Stimulated activated CD8-positive, alpha-beta memory T cell treated with anti-CD3 and anti-CD28 coated beads, Interleukin-2, amount 100 ng/mL, for 1 hour (primary cell): ENCODE measurements at places on chromosomes 3 and 15.

DNA sequence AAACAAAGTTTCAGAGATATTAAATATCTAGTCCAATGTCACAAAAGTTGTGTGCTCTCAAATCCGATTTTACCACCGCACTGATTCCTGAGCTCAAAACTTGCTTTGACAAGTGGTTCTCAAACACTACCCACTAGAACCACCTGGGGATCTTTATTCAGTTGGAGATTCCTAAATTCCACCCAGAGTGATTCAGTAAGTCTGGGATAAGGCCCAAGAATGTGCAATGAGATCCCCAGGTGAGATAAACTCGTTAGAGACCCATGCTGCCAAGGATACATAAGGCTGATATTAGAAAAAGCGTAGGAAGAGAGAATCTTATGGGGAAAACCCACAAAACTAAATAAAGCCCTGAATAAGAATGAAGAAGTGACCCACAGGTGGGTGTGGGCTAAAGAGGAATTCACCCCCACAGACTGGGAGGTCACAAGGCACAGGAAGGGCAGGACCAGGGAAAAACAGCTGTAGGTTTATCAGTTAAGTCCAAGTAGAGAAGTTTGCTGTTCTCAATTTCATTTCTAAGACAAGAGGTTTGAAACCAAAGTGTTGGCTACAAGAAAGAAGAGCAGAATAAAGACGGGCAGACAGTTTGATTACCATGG lies 11.5 kb upstream of the RPS17 start:
- no peak for DNase-seq

GRCh38 chr15:39358441-39359041 lies 222.3 kb upstream of the THBS1 start:
- no peak for DNase-seq

DNA sequence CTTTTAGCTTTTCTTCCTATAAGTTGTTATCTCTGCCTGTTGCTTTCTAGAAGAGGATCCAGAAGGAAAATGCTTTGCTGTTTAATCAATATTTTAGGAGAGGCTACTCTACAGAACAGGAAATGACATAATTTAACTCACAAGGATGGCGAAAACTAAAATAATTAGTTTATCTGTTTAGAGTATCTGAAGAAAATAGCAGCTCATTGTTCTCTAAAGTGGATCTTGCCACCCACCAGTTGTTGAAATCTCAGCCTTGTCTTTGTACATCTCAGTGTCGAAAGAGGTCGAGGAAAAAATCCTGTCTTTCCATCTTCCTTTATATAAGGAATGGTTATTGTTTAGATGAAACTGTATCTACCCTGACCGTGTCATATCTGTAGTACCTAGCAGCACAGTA lies 126.6 kb downstream of the ZNF609 start:
- DNase-seq: no peak

GRCh38 chr3:112670824-112671223 lies 29.9 kb upstream of the CCDC80 start:
- DNase-seq: no peak

DNA sequence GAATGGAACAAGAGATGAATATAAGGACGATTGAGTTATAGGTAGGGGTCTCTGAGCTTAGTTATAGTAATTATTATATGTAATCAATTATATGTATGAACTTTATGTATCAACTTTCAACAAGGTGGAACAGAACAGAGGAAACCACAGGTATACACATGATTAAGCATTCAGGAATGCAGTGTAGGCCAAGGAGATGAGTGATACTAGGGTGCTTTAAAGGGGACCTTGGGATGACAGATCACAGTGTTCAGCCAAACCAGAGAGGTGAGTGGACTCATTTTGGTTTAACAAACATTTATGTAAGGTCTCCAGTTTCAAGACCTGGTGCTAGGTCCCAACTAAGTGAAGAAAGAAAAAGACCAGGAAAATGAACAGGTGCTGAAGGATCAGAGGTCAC lies 895.5 kb downstream of the ROBO2 start:
- DNase-seq: no peak

DNA sequence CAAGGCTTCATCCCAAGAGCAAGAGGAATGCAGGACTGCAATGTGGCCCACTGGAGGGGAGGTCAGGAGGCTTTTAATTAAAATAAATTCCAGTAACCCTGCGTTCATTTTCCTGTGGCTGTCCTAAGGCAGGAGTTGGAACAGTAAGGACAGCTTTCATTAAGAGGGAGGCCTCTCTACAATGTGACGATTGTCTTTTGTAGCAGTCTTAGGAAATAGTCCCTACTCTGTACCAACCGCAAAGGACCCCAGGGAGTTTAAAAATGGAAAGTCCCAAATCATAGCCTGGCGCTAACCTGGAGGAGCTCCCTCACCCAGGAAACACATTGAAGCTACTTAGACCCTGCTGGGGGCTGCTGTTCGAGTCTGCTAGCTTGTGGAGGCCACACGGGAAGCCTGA lies 62.8 kb downstream of the SYNM start:
- DNase-seq: no peak

DNA sequence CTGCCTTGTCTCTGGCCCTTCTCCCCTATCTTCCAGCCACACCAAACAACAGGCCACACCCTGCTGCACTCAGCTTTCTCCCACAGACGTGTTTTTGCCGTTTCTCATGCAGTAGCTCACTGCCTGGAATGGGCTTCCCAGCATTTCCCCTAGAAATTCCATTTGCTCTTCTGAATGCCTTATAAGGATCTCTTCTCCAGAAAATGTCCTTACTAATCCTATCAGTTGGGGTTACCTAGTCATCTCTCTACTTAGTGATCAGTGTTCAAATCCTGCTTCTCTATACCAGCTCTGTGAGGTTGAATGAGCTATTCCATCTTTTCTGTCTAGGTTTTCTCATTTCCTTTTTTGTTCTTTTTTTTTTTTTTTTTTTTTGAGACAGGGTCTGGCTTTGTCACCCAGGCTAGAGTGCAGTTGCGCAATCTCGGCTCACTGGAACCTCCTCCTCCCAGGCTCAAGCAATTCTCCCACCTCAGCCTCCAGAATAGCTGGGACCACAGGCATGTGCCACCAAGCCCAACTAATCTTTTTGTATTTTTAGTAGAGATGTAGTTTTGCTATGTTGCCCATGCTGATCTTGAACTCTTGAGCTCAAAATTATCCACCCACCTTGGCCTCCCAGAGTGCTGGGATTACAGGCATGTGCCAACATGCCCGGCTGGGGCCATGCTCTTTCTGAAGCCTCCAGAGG lies 98.2 kb upstream of the CHD2 start:
- DNase-seq: no peak

GRCh38 chr3:125168711-125169393 lies 43.7 kb downstream of the SLC12A8 start:
- DNase-seq: no peak

GRCh38 chr15:69585937-69586336 lies 133.3 kb downstream of the RPLP1 start:
- no peak for DNase-seq

DNA sequence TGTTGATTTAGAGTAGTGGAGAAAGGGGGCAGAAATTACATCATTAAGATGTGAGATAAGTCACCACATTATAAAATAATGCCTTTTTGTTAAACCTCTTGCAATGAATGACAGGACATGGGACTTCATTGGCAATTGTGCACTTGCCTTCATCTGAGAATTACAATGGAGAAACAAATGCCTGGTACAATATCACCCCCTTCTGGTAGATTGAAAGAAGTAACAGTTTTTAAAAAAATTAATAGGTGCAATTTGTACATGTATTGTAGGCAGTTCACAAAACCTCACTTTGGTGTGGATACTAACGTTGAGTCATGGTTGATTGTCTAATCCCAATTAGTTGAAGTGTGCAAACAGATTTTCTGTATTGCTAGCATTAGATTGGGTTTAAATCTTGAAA lies 4.6 kb upstream of the P2RY14 start:
- DNase-seq: no peak

- no peak for DNase-seq
Observed at GRCh38 chr3:175179055-175179454, 319.9 kb downstream of the NAALADL2 start.

DNA sequence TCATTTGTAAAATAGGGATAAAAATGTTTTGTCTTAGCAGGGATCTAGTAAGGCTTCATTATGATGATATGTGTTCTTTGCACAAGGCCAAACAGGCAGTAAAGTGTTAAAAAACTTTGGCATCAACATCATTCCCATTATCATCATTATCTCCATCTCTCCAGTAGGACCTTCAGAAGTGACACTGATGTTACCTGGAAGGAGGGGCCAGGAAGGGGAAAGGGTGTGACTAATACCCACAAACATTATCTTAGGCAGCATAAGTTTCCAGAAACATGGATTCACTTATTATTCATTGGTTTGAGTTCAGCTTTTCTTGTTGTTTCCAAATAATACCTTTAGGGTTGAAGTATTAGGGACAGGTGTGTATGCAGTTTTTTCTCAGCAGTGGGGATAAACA lies 399.6 kb downstream of the PTPRG start:
- no peak for DNase-seq

GRCh38 chr3:176741664-176742047 lies 455.6 kb downstream of the TBL1XR1 start:
- no peak for DNase-seq

- DNase-seq: no peak
Observed at GRCh38 chr15:90205050-90205848, 4.1 kb downstream of the SEMA4B start.

DNA sequence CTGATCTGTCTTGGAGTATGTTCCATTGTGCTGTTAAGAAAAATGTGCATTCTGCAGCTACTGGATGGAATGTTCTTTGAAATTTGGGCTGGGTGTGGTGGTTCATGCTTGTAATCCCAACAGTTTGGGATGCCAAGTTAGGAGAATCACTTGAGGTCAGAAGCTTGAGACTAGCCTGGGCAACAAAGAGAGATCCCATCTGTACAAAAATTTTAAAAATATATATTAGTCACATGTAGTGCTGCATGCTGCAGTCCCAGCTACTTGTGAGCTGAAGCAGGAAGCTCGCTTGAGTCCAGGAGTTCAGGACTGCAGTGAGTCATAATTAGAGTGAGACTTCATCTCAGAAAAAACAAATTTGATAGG lies 62.8 kb upstream of the PLSCR4 start:
- DNase-seq: no peak

- no peak for DNase-seq
Observed at GRCh38 chr3:38314112-38314763, 32.1 kb downstream of the SLC22A14 start.

DNA sequence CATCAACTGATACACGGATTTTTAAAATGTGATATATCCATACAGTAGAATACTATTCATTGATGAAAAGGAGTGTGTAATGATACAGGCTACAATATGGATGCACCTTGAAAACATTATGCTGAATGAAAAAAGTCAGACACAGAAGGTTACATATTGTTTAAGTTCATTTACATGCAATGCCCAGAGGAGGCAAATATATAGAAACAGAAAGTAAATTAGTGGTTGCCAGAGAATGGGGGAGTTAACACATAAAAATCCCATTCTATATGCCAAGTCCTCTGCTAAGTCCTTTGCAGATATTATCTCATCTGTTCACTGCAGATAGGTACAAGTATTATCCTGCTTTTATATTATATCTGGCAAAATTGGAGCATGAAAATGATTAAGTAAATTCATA lies 22.1 kb upstream of the CDIN1 start:
- DNase-seq: no peak

DNA sequence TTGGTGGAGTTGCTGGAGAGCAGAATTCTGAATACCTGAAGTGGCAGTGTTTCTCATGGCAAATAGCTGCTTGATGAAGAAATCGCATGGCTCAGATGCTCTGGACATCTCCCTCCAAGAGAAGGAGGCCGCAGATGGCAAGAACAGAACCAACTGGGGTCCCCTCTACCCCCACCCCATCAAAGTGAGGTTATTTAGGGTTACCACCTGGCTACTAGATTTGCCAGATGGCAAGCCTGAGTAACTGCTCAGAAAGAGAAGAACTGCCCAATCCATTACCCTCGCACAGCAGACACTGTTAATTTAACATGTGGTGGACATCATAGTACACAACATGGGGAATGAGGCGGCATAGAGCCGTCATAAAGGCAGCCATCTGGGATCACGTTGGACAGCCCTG lies 30.5 kb upstream of the LIPC start:
- DNase-seq: no peak

- peak; percentile 17 for DNase-seq
Observed at GRCh38 chr15:65101411-65101890, 13.5 kb downstream of the UBAP1L start.

GRCh38 chr15:26721232-26721967 lies 51.5 kb downstream of the GABRB3 start:
- DNase-seq: no peak

- no peak for DNase-seq
Observed at GRCh38 chr3:126836220-126836860, 132.3 kb downstream of the CHCHD6 start.

DNA sequence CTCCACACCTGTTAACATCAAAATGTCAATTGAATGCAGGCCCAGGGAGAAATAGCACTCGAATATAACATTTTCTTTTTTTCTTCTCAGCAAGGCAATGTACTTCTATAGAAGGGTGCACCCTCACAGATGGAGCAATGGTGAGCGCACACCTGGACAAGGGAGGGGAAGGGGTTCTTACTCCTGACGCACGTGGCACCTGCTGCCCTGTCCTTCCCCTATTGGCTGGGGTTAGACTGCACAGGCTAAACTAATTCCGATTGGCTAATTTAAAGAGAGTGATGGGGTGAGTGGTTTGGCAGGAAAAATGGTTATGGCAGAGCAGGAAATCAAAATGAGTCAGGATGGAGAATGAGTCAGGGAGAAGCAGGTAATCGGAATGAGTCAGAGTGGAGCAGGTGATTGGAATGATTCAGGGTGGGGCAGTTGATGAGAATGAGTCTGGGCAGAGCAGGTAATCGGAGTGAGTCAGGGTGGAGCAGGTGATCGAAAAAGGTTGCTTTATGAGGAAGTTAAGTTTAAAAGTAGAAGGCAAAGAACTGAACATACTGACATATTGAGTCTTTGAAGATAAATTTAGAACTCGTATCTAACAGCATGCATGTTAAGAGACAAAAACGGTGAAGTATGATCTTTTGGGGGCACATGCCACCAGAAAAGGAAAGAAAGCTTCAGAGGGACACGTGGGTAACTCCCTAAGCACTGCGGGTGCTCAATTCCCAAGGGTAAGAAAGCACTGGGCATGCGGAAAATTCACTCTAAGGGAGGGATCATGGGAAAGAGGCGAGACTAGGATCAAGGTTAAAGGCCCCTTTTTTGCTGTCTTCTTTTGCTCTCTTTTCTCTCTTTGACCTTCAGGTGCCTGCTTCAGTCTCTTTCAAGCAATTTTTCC lies 72.9 kb upstream of the GALNT15 start:
- DNase-seq: no peak
